ENCODE measurements at places on chromosomes 16 and 17.
A peak's percentile ranks its signal among the peaks of the same experiment; 100 is the strongest.

DNA sequence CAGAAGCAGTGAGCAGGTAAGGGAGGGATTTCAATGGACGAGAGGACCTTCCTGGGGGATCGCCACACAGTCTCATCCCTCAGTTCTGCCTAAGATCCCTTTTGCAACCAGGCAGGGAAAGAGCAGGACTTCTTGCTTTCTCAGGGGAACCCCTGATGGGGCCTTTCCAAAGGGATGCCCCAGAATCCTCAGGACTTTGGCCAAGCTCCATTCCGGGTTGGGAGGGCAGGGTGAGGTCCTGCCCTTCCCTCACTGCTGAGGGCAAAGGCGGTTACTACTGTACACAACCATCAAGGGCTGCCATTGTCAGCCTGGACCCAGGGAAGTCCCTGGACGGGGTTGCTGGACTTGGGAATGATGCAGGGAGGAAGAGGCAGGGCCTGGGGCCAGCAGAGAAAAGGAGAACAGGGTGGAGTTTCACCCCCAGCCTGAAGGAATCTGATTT, 9.7 kb downstream of the PRR29 start:
- no peak for DNase-seq

DNA sequence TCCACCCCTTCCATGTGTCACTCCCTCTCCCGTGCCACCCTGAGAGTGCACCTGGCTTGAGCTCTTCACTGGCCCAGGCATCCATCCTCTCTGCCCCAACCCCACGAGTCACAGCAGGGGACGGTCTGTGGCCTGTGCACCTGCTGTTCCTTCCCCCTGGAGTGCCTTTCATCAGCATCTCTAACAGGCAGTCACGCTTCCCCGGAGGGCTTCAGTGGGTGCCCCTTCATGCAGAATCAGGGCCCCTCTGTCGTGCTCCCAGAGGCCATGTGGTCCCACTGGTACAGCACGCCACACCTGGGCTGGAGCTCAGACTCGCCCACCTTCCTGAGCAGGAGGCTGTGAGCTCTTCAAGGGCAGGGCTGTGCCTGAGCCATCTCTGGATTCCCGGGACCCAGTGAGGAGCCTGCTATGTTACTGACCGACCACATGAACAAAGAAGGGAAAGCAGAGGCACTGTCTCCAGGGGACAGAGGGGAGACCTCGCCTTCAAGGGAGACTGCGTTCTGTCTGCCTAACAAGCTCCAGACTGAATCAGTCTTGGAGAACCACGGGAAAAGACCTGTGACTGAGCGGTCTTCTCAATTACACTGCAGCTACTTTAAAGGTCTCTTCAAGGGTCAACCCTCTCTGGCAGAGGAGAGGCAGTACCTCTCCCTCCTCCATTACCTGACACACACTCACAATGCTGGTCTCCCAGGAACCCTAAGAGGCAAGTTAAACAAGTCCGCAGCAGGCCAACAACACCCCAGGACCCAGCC, 78.8 kb upstream of the DOC2B start:
- no peak for DNase-seq

DNA sequence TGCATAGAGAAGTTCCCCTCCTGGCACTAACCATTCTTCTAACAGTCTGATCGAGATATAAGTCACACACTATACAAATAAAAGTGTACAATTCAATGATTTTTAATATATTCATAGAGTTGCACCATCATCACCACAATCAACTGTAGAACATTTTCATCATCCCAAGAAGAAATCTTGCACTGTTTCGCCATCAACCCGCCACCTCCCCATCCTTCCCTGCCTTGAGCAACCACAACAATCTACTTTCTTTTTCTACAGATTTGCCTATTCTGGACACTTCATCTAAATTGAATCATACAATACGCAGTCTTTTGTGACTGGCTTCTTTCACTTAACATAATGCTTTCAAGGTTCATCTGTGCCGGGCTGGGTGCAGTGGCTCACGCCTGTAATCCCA, 33.0 kb upstream of the GUCY2D start:
- DNase-seq, result no peak

DNA sequence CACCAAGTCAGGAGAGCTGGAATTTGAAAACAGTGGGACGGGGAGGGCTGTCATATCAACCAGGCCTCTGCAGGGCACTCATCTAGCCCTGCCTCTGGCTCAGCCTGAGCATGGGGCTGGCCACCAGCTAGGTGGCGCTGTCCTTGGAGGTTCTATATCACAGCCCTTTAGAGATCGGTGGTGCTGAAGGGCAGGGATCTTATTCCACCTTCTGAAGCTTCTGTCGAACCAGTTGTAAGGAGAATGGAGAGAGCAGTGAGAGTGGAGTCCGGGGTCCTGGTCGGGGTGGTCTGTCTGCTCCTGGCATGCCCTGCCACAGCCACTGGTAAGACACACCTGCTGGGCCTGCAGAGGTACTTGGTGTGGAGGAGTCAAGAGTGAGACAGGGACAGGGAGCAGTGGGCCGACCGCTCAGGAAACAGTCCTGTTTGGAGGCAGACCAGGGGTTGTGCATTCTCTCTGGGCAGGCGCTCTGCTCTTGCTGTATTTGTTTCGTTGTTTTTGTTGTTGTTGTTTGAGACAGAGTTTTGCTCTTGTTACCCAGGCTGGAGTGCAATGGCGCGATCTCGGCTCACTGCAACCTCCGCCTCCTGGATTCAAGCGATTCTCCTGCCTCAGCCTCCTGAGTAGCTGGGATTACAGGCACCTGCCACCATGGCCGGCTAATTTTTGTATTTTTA, at the start of gene CES3:
Gene CES3, plus strand, starts transcription at position 202 of the 680 bp plus-strand sequence. Its CDS starts 42 bp downstream, at position 244.
- DNase-seq, result peak; percentile 59

- no peak for DNase-seq
Observed at GRCh38 chr17:71600137-71600789, 520.6 kb upstream of the SOX9 start.

GRCh38 chr17:77836557-77837041, 121.9 kb upstream of the TNRC6C start:
- no peak for DNase-seq

GRCh38 chr17:63774141-63774968, at the start of gene DDX42:
DDX42 (plus strand) TSS chr17:63774170; CDS start chr17:63787050, 12,880 bp downstream.
- peak; percentile 24 for DNase-seq

DNA sequence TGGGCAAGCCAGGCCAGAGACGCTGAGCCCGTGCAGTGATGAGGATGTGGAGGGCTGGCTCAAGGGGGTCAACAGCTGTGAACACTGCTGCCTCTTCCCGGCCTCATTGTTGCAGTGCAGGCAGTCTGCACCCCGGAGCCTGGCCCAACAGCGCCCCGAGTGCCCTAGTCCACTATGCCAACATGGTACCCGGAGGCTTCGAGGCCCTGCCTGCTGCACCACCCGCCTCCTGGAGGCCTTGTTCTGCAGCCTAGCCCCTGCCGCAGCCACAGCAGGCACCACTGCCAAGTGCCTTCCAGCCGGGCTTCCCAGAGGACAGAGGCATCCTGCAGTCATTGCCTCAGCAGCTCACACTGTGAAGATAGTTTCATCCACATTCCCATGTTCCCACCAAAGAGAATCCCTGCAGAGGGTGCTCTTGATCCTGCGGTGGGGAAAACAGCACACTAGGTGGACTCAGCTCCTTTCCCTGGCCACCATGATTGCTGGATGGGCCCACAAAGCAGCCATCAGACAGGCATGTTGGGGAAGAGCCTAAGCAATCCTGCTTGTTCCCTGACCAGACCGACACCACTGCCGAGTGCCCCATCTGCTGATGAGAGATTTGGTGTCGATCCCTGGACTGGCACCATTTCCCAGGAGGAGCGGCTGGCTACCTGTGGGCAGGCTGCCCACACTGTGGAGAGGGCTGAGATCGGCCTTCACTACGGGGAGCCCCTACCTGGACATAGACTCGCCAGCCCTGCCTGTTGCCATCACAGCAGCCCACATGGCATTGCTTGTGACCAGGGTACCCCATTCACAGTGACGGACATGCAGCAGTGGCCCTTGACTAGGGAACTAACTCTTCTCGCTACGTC, 44.9 kb downstream of the USP22 start:
- no peak for DNase-seq

- no peak for DNase-seq
Observed at GRCh38 chr16:88730632-88731607, 24.6 kb downstream of the CTU2 start.

- no peak for DNase-seq
Observed at GRCh38 chr17:64074704-64075426, 54.4 kb upstream of the ICAM2 start.

GRCh38 chr16:77617996-77618395, 104.3 kb upstream of the NUDT7 start:
- no peak for DNase-seq

DNA sequence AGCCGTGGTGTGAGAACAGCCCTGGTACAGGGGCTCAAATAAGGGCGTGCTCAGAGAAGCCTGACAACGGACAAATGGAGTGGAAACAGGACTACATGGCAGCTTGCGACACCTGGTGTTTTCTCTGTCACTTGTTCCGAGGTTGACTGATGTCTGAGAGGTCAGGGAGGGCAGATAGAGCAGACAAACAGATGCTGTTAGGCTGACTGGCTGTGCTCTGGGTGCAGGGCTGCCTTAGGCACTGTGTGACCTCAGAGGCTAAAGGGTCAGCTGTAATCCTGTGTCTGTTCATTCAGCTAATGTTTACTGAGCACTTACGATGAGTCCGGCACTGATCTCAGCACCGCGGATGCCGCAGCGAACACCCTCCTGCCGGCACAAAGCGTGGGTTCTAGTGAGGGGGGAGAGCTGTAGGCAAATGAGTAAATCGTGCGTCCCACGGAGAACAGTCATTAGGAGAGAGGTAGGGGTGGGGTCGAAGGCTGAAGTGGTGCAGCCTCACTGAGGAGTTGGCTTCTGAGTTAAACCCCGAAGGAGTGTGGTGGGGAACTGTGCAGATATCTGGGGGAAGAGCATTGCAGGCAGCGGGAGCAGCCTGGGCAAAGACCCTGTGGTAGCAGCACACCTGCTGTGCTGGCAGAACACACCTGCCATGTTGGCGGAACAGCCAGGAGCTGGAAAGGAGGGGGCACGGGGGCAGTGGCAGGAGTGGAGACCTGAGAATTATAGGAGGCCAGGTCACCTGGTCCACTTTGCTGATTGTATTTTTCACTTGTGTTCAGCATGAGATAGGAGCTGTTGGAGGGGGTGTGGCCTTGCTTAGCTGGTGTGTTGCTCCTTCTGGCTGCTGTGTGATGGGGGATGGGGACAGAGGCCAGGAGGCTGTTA, 35.0 kb downstream of the GPT2 start:
- DNase-seq, result no peak

DNA sequence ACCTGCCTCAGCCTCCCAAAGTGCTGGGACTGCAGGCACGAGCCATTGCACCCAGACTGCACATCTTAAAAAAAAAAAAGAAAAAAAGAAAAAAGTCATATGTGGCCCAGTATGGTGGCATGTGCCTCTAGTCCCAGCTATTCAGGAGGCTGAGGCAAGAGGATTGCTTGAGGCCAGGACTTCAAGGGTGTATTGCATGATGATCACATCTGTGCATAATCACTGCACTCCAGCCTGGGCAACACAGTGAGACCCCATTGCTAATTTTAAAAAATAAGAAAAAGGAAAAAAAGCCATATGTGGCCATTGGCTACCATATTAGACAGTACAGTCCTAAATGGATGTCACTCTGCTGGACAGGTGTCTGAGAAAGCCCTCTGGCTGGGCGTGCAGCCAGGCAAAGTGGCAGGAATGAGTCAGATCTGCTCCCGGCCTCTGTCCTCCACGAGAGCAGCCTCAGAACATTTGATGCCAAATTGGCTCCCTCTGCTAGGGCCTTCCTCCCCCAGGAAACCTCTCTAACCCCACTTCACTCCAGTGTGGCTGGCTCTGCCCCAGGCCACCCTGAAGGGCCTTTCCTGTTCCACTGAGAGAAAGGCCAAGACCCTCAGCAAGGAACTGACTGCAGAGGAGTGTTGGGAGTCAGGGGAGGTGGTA, 14.7 kb downstream of the CA7 start:
- peak; percentile 45 for DNase-seq

- DNase-seq, result no peak
Observed at GRCh38 chr16:50071075-50071671, 5.4 kb downstream of the HEATR3 start.

GRCh38 chr17:6393351-6393952, 41.5 kb downstream of the AIPL1 start:
- no peak for DNase-seq

GRCh38 chr17:56499799-56500388, 93.6 kb upstream of the NOG start:
- DNase-seq, result no peak

DNA sequence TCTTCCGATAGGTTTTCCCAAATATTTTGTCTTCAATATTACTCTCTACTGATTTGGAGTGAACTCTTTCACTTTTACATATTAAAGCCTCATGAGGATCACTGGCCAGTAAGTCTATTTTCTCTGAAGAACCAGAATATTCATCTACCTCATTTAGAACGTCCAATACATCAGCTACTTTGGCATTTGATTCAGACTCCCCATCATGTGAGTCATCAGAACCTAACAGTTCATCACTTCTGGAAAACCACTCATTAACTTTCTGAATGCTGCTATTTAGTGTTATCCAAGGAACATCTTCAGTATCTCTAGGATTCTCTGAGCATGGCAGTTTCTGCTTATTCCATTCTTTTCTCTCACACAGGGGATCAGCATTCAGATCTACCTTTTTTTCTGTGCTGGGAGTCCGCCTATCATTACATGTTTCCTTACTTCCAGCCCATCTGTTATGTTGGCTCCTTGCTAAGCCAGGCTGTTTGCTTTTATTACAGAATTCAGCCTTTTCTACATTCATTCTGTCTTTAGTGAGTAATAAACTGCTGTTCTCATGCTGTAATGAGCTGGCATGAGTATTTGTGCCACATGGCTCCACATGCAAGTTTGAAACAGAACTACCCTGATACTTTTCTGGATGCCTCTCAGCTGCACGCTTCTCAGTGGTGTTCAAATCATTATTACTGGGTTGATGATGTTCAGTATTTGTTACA, 30.9 kb downstream of the BRCA1 start:
- DNase-seq, result no peak

- no peak for DNase-seq
Observed at GRCh38 chr17:81980707-81981343, 3.4 kb downstream of the ASPSCR1 start.

GRCh38 chr17:83046448-83047181, 32.8 kb upstream of the METRNL start:
- DNase-seq, result no peak

- no peak for DNase-seq
Observed at GRCh38 chr16:85912211-85912974, 13.4 kb downstream of the IRF8 start.

DNA sequence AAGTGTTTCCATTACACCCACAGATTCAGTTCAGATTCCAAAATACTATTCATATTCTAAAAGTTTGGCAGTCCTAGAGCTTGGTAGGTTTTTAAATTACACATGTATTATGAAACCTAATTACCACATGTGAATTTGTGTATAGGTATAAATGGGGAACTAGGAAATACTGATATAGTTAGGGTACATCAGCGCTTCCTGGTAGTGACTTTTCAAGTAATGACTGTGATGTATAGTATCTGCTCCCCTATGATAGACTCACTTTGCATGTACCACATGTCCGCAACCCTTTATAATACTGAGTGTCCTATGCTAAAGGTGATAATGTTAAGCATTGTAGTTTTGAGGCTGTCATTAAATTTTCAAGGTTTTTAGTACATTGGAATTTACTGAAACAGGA, 22.9 kb downstream of the CDK12 start:
- no peak for DNase-seq

Data from NCI-H1092 (cell line).